Motor neuron (in vitro differentiated cells): ENCODE measurements at places on chromosomes 13 and 19. TPM values are rescaled to one million over a fixed set of nuclear protein-coding genes. Genes with fewer than 3 reads are reported as not detected.

DNA sequence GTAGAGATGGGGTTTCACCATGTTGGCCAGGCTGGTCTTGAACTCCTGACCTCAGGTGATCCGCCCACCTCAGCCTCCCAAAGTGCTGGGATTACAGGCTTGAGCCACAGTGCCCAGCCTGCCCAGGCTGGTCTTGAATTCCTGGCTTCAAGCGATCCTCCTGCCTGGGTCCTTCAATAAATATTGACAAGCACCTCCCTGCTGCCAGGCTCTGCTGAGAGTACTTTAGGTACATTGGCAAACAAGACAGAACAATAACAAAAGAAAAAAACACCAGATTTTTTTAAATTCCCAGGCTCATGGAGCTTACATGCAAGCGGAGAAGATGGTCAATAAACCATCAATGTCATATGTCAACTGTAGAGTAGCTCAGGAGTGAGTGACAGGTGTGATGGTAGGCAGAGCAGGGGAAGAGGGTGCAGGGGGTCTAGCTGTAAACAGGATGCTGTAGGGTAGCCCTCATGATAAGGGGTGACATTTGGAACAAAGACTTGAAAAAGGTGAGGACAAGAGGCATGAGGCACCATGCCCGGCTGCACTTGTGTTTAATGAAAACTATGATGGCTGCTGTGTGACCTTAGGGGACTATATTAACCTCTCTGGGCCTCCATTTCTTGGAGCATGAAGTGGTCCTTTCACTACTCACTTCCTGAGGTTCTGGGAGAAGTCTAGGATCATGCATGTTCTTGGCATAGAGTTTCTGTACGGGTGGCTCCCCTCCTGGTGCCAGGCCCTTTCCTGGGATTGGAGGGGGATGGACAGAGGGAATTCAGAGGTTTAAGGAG, 19.6 kb downstream of the SULT2B1 start:
- no peak for ATAC-seq

DNA sequence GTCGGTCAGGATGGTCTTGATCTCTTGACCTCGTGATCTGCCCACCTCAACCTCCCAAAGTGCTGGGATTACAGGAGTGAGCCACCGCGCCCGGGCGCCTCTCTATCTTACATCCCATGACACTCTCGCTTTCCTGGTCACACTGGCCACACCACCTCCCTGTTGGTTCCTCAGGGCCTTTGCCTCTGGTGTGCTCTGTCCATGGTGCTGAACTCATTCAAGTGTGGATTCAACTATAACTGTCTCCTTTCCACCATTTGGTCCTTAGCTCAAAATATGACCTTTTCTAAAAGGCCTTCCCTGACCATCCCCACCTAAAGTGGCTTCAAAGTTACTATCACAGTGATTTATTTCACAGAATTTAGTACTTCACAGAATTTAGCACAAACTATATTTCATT, 3.7 kb upstream of the SMIM17 start:
- no peak for ATAC-seq

GRCh38 chr19:15091918-15092753, 10.1 kb downstream of the OR1I1 start:
- peak; percentile 58 for ATAC-seq

- peak; percentile 85 for ATAC-seq
Observed at GRCh38 chr19:38036707-38037611, 130.0 kb downstream of the SIPA1L3 start.

GRCh38 chr13:48155848-48156247, 60.9 kb upstream of the MED4 start:
- peak; percentile 21 for ATAC-seq

DNA sequence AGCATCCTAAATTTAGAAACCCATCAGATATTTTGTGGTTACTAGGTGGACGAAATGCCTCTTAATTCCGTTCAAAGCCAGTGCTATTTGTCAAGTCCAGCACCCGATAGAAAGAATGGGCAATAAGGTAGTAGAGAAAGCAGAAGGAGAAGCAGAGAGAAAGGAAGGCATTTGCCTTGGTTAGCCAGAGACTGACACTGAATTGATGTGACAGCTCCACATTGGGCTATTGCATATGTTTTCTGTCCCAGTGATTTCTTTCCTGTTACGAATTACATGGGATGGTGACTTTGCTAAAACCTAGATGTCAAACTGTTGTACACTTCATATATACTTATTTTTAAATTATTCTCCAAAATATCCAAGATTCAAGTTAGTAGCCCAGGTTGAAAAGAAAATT, 542.6 kb downstream of the DCT start:
- no peak for ATAC-seq

GRCh38 chr13:113411216-113412023, 41.9 kb downstream of the ADPRHL1 start:
- ATAC-seq = peak; percentile 73

DNA sequence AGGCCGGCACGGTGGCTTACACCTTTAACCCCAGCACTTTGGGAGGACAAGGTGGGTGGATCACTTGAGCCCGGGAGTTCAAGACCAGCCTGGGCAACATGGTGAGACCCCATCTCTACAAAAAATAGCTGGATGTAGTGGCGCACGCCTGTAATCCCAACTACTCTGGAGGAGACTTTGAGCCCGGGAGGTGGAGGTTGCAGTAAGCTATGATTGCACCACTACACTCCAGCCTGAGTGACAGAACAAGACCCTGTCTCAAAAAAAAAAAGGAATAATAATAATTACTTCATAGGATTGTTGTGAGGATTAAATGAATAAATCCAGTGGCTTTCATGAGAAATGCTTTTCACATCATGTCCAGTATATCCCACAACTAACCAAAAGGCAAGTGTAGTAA, 8.0 kb downstream of the IGSF23 start:
- no peak for ATAC-seq

GRCh38 chr13:91904597-91904996, 506.2 kb downstream of the GPC5 start:
- no peak for ATAC-seq

DNA sequence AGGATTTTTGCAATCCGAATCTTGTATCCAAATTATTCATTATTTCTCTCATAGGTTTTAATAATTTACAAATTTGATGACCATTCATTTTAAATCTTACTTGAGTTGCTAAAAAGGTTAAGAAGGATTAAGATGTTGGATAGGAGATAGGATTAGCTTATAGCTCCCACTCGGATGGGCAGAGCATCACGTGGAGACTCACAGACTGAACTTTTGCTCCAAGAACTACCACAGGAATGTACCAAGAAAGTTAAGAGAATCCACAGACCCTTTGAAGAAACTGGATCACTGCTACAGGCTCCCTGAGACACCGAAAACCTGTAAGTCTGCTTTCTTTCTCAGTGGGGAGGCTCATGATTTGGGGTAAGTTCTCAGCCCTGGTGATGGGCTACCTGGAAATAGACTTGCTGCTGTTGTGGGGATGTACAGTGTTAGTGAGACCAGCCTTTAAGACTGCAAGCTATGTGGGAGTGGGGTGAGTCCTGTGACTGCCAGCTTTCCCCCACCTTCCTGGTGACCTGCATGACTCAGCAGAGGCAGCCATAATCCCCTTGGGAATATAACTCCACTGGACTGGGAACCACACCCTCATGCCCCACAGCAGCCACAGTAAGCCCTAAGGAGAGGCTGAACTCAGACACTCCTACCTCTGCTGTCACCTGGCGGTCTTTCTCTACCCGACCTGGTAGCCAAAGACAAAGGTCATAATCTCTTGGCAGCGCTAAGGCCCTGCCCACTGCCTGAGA, 1458.0 kb downstream of the OLFM4 start:
- ATAC-seq = no peak

GRCh38 chr13:103287659-103288058, 221.4 kb upstream of the SLC10A2 start:
- no peak for ATAC-seq

DNA sequence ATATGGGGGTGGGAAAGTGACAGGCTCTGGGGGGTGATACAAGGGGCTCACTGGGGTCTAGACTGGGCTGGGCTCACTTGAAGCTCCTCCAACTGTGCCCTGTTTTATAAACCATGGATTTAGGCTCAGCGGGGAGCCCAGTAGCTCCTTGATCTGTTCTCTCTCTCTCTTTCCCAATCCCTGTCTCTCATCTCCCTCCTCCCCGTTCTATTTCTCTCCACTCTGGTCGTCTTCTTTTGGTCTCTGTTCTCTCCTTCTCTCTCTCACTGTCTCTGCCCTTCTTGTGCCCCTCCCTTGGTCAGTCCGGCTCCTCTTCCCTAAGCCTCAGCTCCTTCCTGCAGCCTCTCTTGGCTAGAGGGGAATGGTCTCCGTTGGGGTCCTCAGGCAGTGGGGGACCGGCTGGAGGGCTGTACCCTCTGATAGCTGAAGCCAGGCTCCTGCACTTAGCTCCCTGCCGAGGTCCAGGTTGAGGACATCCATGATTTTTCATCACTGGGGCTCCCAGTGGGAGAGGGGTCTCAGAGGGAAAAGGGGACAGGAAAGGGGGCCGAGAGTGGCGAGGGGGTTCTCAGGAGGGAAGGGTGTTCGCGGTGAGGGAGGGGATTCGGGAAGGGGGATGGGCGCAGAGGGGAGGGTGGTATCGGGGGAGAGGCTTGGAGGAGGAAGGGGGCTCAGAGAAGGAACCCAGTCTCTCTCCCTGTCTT, 8.5 kb downstream of the UNC13A start:
- ATAC-seq = peak; percentile 24

- peak; percentile 70 for ATAC-seq
Observed at GRCh38 chr19:48330012-48330681, 4.8 kb downstream of the EMP3 start.

DNA sequence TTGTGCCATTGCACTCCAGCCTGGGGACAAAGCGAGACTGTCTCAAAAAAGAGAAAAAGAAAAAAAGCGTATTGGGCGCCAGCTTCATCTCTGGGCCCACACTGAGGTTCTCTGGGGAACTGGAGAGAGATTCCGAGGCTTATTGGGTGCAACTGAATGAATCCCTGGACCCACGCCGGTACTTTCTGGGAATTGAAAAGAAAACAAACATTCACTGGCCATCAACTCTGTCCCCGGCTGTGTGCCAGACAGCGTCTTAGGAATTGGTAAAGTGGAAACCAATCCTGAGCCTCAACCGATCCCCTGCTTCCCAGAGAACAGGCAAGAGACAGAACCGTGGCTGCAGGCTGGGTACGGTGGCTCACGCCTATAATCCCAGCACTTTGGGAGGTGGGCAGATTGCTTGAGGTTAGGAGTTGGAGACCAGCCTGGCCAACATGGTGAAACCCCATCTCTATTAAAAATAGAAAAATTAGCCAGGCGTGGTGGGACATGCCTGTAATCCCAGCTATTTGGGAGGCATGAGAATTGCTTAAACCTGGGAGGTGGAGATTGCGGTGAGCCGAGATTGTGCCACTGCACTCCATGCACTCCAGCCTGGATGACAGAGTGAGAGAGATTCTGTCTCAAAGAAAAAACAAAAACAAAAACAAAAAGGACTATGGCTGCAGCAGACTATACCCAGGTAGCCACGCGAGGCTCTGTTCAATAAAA, 8.6 kb downstream of the ANO8 start:
- no peak for ATAC-seq

DNA sequence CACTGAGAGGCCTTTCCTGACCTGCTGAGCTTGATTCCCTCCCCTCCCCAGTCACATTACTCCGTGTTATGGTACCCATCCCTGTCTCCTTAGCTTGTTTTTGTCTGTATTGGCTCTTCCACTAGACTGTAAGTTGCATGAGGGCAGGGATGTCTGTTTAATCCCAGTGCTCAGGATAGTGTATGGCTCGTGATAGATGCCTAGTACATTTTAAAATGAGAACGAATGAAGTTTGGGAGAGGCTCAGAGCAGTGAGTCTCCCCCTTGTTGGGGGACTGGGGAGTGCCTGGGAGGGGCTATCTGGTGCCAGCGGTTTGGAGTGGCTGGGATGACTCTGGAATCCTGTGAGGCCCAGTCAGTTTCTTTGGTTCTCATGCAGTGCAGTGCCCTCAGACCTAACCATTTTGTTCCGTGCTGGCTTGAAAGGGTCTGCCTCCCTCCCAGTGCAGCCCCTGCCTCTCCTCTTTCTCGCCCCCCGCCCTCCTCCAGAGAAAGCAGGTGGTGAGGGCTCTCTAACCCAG, 35.5 kb downstream of the ACTN4 start:
- no peak for ATAC-seq

GRCh38 chr13:85549819-85550218, 249.4 kb downstream of the SLITRK6 start:
- peak; percentile 54 for ATAC-seq

DNA sequence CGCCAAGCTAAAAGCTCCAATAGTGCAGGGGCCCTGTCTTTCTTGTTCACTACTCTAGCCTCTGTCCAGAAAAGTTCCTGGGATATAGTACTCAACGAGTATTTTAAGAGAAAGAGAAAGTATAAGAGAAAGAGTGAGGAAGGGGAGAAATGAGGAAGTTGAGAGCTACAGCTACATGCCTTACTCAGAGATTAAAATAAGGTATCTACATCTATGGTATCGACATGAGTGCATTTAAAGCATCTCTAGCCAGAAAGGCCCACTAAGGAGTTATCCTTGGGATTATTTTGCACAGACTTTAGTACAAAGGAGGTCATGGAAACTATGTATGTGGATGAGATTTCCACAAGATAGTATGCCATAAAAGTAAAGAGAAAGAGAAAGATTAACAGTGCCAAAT, 28.5 kb downstream of the MYCBP2 start:
- no peak for ATAC-seq

DNA sequence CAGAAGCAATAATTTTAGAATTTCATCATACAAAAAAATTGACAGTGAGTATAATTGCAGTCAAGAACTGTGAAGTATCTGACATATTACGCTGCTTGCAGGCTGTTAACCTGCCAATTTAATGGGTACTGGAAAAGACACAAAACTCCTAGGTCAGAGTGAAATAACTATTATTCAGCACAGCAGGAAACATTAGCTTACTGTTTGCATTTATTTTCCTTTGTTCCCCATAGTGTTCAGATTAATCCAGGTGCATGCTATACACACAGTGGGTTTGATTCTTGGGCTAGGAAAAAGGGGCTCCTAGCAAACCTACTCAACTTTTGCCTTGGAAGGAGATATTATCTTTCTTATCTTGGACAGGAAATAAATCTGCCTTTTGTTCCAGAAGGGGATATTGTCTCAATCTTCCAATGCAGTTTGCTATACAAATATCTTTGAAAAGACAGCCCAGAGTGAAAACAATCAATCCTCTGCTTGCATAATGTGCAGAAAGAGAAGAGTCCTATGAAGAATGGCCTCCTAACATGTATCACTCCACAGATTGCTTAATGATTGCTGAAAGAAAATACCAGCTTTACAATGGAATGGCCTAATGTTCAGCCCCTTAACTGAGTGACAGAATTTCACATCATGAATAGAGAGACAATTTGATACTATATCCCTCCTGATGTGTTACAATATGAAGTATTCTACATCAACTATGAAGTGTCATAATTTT, 443.4 kb downstream of the TBC1D4 start:
- peak; percentile 84 for ATAC-seq

- no peak for ATAC-seq
Observed at GRCh38 chr13:77533875-77534788, 1.4 kb upstream of the SCEL start.

- ATAC-seq = peak; percentile 1
Observed at GRCh38 chr19:14496834-14497227, 904 bp upstream of the GIPC1 start.

SELENOV gene
- 0.27 and 0.62 TPM in 2 replicates for total RNA-seq

CD22 gene
- 0.41 and 1.5 TPM in 2 replicates for total RNA-seq

ZNF726 gene
- total RNA-seq = 0.71 TPM in 1 of 2 replicates, not detected in the other

ZNF737 gene
- total RNA-seq = 23.3 and 26.5 TPM in 2 replicates

MAP2K2 gene
- 93.9 and 101 TPM in 2 replicates for total RNA-seq

ZNF256 gene
- total RNA-seq = 3.6 TPM in 2 replicates

CDC42EP5 gene
- 19.9 and 21.9 TPM in 2 replicates for total RNA-seq
